GM12891 (cell line): ENCODE measurements at places on chromosomes 1 and 21.

- DNase-seq = no peak
Measured at GRCh38 chr1:95352767-95353166, 118.8 kb downstream of the RWDD3 start.

DNA sequence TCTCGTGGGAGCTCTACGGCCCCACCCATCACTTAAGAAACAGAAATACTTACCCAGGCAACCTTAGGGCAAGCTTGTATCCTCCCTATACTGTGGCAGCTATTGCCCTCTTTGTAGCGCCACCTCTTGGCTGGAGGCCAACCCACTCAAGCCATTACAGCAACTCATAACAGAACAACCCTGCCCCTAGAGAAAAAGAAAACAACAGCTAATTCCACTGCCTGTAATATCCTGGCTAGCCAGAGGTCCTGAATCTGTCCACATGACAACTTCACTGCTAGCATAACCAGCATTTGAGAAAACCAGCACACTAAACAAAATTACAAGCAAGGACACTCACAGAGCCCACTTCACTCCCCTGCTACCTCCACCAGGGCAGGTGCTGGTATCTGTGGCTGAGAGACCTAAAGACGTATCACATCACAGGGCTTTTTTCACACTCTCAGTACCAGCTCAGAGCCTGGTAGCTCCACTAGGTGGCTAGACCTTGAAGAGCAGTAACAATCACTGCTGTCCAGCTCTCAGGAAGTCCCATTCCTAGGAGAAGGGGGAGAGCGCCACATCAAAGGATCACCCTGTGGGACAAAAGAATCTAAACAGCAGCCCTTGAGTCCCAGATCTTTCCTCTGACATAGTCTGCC is 14.5 kb upstream of the MX1 start:
- DNase-seq = no peak

GRCh38 chr1:37485902-37486679 is 11.7 kb downstream of the ZC3H12A start:
- DNase-seq = no peak

DNA sequence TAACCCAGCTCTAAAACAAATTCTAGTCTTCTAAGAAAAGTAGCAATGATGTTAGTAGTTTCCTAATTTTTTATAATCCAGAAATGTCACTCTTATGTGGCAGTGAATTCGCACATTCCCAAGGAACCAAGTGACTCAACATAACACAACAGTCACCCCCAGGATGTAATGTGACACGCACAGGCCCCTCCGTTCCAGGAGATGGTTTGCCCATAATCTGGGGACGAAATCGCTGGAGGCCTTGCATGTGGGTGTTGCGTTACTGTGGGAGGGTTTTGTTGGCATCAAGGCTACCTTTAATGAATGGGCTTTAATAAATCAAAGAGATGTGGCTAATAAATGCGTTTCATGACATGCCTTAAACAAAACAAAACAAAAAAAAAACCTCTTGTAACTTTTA is 50.9 kb downstream of the EVA1C start:
- DNase-seq = no peak

GRCh38 chr1:33387625-33388024 is 43.3 kb downstream of the PHC2 start:
- DNase-seq = no peak

- no peak for DNase-seq
Measured at GRCh38 chr1:66852870-66853269, 51.8 kb upstream of the INSL5 start.

DNA sequence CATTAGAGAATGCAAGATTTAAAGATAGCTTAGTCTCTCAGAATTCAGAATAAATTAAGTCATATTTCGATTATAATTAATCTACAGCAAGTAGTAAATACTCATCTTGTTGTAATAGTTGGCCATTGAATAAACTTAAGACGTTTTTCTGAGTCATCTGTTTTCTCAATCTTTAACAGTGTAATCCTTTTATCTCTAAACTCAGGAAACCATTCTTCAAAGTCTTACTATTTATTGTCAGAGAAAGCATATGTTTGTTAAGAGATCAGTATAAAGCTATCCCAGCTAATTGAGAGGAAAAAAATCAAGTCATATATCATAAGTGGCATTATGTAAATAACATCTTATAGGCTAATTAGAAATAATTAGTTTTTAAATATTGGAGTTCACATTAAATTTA is 201.2 kb upstream of the ADAMTS5 start:
- DNase-seq = no peak

DNA sequence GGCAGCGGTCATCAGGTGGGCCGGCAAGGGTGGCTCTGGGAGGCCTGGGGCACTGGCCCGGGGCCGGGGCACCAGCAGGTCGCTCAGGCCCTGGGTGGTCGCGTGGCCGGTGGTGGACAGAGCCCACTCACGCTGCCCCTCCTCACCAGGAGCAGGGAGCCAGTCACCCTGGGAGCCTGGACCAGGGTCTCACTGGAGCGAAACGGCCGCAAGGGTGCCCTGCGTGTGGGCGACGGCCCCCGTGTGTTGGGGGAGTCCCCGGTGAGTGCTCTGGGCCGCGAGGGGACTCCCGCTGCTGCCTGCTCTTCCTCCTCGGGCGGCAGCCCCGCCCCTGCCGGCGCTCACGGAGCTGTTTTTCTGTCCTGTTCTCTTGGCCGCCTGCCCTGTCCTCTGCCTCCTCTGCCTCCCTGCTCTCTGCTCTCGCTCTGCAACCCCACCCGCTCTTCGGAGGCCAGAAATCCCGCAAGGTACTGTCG is 23.5 kb downstream of the RNF223 start:
- DNase-seq = no peak

GRCh38 chr1:198176179-198176578 is 19.4 kb downstream of the NEK7 start:
- no peak for DNase-seq

GRCh38 chr21:40516335-40516734 is 330.6 kb downstream of the DSCAM start:
- DNase-seq = no peak

- DNase-seq = no peak
Measured at GRCh38 chr1:86971778-86972177, 57.3 kb downstream of the HS2ST1 start.
